ENCODE measurements at places on chromosomes 7 and 10. TPM values are rescaled to one million over a fixed set of nuclear protein-coding genes. Genes with fewer than 3 reads are reported as not detected.

WNT8B gene
- not detected for total RNA-seq

DNA sequence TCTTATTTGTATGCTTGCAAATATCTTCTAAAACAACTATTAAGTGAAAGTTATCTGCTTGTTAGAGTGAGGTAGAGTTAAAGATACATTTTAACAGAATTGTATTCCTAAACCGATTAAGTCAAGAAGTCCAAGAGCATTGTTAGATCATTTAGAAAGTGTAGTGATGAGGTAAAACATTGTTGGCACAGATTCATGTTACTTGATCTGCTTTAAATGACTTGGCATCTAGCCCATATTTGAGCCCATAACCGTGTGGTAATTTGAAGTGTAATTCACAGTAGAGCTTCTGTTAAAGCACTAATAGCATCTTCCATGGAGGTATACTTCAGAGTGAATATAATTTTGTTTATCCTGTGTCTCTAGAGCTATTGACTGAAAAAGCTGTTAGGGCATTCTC lies 62.1 kb downstream of the PTEN start:
- no peak for DNase-seq

GRCh38 chr10:90701428-90701827 lies 156.4 kb downstream of the HTR7 start:
- no peak for DNase-seq

- DNase-seq, result no peak
Measured at GRCh38 chr7:74355091-74355490, 65.9 kb downstream of the CLIP2 start.

DNA sequence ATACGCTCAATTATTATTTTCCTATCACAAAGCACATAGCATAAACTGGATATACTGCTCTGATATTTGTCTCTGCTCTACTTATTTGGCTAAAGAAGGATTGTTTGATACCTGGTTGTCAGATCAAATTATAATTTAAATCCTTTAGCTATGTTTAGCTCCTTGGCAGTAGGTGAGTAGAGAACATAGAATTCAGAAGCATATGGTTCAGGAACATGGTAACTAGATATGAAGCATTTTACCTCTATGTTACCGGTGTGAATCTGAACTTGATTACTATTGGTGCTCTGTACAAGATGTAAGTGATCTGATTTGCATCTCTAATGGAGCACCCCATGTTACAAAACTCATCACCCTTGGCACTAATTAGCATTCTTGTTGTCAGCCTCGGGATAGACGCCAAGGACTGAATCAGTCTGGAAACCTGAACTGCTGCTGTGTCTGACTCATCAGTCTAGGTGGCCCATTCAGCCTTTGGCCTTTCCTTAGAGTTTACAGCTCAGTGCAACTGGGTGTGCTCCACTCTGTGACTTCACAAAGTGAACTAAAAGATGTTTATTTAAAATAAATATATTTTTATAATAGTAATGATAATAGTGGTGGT lies 12.3 kb upstream of the MYPN start:
- no peak for DNase-seq

Measured in heart right ventricle (tissue), 16 donors.